CD8-positive, alpha-beta T cell (primary cell): ENCODE measurements at places on chromosomes 5 and 9.
A peak's percentile ranks its signal among the peaks of the same experiment; 100 is the strongest.

DNA sequence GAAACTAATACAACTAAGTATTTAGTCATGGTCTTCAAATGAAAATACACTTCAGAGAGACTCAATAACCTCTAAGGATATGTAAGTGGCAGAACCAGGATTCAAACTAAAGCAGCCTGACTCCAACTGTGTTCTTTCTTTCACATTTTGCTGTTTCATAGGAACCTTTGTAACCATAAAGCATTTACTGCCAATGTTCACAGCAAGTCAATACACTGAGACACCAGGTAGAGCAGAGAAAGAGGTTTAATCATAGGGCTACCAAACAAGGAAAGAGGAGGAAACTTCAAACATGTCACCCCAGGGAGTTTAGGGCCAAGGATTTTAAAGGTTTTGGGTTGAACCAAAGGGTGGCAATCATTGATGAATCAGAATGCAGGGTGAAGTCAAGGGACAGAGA, 263.1 kb upstream of the PTGER4 start:
- DNase-seq, result no peak

DNA sequence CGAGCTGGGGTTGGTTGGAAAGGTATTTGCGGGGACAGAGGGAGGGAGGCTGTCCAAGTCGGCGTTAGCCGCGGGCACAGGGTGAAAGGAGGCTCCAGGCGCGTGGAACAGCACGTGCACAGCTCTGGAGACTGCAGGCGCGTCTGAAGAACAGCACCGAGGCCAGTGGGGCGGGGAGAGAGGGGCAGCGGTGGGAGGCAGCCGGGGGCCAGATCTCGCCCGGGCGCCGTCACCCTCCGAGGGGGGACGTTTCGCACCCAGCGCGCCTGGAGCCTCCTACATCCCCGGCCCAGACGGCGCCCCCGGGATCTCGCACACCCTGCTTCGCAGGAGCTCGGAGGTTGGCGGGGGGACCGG, 79.6 kb downstream of the NTNG2 start:
- no peak for DNase-seq

DNA sequence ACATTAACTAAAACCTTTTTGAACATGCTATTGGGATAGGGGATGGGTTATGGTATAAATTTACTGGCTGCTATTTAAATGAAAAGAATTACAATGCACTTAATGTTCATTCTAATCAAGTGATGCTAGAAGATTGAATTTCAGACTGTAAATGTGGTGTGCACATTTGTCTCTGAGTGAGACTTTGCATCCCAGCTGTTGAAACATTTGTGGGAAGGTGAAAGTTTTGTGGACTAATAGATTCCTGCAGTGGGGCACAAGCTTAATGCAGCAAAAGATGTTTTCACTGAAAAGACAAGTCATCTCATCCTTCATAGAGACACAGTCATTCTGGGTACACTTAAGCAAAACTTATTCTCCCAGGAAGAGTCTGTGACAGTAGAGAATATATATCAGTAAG, 323.6 kb downstream of the NFIB start:
- no peak for DNase-seq

DNA sequence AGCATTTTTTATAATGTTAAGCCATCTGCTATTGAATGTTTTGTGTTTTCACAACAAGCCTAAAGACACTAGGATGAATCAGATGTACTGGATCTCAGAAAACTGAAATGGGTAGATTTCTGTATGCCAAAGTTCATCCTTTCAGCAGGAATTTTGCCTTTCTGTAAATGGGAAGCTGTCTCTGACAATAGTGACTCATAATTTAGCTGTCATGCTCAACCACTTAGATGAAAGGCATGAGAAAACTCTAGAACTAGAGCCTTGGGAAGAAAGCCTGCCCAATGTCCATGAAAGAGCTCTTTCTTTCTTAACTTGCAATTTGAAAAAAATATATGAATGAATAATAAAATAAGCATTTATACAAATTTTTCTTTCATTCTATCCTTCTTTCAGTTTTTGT, 616.0 kb upstream of the EDIL3 start:
- no peak for DNase-seq

GRCh38 chr9:126558051-126558665, 55.6 kb upstream of the LMX1B start:
- DNase-seq, result peak; percentile 85

DNA sequence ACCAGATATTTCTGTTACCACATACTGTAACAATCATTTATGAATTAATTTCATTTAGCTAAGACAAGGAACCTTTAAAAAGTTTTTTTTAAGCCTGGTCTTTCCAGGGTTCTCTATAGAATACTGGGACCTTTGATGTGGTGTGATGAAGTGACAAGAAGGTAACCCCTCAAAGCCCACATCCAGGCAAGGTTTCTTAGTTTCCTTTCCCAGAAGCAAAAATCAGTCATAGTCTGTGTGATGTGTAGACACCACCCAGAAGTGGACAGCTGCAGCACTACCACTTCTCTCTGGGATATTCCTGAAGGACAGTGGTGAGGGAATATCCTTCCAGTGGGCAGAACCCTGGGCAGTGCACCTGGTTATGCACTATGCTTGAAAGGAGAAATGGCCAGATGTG, 115.6 kb downstream of the TTC39B start:
- DNase-seq, result no peak

DNA sequence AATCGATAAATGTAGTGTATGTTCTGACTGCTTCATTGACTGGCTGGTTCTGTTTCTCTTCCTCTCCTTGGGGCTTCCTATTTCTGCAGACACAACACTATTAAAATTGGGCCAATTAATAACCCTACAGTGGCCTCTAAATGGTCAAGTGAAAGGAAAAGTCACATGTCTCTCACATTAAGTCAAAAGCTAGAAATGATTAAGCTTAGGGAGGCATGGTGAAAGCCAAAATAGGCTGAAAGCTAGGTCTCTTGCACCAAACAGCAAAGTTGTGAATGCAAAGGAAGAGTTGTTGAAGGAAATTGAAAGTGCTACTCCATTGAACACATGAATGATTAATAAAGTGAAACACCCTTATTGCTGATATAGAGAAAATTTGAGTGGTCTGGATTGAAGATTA, 58.2 kb downstream of the CCNH start:
- DNase-seq, result no peak

DNA sequence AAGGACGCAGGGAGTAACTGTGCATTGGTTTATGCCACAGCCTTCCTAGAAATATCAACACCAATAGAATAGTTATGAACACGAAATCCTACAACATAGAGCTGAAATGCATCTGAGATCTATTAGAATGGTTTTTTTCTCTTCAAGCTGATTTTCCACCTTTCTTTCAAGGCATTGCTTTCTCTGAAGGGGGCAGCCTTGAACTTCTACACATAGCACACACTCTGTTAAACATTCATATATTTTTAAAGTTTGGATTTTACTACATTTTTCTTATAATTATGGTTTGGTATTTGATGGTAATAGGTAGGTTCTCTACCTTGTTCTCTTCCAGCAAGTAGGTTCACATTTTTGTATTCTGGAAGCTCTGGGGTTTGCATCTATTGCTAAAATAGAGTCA, 661.8 kb downstream of the SEMA5A start:
- DNase-seq, result no peak

GRCh38 chr5:111197523-111197922, 26.7 kb upstream of the CAMK4 start:
- no peak for DNase-seq

DNA sequence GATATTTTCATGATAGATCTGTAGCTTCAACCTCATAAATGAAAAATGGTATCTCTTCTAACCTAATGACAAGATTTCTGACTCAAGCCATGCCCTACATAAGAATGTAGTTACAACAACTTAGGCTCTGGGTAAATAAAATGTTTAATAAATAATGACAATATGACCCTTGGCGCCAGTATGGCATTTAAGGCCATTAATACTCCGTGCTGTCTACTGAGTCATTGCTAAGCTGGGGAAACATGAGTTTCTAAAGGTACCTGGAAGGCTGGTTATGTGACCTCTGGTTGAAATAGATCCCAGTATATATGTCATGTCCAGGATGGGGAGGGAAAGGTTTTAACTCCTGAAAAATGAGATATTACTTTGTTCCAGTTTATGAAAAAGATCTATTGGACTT, 58.0 kb upstream of the CEMIP2 start:
- no peak for DNase-seq

- DNase-seq, result no peak
Observed at GRCh38 chr5:132070460-132071337, 2.9 kb upstream of the CSF2 start.

DNA sequence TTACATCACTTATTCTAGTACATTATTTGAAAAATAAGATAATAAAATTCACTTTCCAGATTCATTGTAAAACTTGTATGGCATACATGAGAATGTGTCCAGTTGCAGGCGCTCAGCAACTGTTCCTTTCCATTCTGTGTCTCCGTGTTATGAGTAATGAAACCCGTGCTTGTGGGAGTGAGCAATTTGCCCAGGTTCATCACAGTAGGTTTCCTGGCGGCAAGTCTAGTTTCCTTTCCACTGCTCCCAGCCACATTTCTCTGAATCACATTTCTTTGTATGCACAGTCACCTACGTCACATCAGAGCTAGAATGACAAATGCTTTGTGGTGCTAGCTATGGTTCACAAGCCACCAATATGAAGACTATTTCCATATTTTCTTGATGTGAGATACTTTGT, 39.9 kb downstream of the MOCS2 start:
- DNase-seq, result no peak

- DNase-seq, result no peak
Observed at GRCh38 chr9:34773306-34773910, 63.5 kb upstream of the CCL21 start.

GRCh38 chr9:21782205-21782604, 20.2 kb upstream of the MTAP start:
- no peak for DNase-seq

DNA sequence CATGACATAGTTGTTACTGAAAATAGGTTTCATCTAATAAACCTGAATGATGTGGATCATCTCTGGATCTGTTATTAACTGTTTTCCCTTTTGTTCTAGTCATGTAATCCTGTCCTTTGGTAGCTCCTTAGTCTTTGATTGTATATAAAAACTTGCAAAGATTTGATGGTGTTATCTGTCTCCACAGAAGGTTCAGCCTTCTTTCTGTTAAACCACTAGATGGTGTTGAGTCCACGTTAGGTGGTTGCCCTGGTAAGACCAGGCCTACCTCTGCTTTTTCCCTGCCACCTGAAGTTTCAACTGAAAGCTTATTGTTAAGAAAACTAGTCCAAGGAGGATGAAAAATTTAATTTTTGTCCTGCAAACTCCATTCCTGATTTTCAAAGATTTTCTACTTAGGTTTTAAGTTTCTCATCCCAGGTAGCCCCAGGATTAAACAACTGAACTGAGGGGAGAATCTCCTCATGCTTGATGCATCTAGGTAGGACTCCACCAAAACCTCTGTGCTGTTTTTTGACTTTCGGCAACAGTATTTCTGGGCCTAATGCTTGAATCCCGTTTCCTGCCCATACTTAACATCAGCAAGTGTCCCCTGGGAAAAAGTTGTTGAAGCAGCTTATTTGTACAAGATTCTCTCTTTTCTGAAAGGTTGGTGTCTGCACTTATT, 68.5 kb downstream of the RICTOR start:
- peak; percentile 8 for DNase-seq

DNA sequence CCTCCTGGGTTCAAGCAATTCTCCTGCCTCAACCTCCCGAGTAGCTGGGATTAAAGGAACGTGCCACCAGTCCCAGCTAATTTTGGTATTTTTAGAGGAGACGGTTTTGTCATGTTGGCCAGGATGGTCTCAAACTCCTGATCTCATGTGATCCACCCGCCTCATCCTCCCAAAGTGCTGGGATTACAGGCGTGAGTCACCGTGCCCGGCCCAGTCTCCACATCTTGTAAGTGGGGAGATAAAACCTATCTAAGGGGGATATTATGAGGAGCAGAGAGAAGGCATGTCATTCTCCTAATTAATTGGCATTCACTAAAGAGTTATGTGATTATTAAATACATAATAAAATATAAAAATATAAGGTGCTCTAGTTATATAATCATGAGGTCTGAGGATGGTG, 94.1 kb upstream of the BOD1 start:
- DNase-seq, result no peak

DNA sequence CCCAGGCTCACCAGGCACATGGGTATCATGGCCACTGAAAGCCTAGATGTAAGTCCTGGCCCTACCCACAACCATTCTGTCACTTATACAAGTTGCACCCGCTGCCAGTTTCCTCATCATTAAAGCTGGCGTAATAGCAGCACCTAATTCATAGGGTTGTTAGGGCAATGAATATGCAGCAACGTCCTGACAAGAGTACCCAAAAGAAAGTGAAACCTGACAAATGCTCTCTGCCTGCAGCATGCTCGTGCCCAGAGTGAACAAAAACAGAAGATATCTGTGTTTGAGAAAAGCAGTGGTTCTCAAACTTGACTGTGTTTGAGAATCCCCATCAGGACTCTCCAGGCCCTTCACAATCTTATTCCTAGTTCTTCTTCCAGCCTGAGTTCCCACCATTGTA, 632.4 kb downstream of the SEMA5A start:
- DNase-seq, result no peak

- DNase-seq, result no peak
Observed at GRCh38 chr5:151258201-151258611, 5.2 kb downstream of the GM2A start.

DNA sequence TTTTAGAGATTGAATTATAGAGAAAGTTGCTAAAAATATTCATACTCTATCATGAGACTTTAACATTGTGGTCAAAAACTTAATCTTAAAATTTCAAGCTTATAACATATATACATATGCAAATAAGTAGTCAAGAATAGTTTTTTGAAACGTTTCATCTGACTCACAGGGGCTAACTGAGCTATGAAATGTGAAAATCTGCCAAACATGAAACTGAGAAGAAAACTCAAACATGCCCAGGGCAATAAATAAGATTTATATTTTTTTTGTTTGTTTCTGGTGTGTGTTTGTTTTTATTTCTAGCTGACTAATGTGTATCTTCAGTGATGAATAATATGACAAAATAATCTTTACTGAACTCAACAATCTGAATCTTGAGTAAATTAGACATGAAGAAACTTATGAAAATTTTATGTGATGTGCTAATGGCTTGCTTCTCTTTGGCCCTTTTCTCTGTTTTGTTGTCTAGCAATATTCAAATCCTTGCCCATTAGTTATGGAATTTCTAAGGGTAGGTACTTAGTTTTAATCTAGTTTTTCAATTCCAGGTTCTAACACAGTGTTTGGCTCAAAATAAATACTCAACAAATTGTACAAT, 99.9 kb downstream of the FAM174A start:
- no peak for DNase-seq

GRCh38 chr9:35579130-35579529, 25.9 kb upstream of the TESK1 start:
- DNase-seq, result no peak

GRCh38 chr5:163790497-163790896, 285.1 kb downstream of the MAT2B start:
- no peak for DNase-seq

- DNase-seq, result no peak
Observed at GRCh38 chr9:126438741-126439401, 112.2 kb downstream of the MVB12B start.
